Liver (tissue), 10 donors: ENCODE measurements at places on chromosomes 16 and 17. TPM values are rescaled to one million over a fixed set of nuclear protein-coding genes. Genes with fewer than 3 reads are reported as not detected.

CCDC200 gene
- not detected for total RNA-seq

- no peak for DNase-seq
Measured at GRCh38 chr17:74631468-74632450, 8.2 kb upstream of the CD300E start.

NRN1L gene
- total RNA-seq, result 0.14 TPM

TMEM92 gene
- 0.05 TPM for total RNA-seq

PERCC1 gene
- total RNA-seq, result 0.50 TPM

ZNF287 gene
- 0.98 TPM for total RNA-seq

DNA sequence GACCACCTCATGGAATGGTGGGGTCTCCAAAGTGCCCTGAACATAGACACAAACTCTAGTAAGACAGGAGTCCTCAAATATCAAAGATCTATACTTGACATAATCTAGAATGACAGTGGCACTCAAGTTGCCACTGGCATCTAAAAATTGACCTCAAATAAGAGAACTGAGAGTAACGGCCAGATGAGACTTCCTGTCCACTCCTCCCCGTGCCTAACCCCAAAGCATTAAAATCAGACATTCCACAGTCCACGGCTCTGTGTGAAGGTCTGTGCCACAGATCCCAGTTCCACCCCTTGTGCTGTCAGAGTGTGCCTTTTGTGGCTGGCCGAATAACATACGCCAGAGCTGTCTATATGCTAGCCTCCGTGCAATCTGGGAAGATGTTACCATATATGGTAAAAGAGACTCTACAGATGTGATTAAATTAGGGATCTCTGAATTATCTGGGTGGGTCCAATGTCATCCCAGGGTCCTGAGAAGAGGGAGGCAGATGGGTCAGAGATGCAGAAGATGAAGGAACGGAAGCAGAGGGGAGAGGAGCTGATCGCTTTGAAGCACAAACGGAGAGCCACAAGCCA lies 21.0 kb upstream of the EVPL start:
- no peak for DNase-seq

DNA sequence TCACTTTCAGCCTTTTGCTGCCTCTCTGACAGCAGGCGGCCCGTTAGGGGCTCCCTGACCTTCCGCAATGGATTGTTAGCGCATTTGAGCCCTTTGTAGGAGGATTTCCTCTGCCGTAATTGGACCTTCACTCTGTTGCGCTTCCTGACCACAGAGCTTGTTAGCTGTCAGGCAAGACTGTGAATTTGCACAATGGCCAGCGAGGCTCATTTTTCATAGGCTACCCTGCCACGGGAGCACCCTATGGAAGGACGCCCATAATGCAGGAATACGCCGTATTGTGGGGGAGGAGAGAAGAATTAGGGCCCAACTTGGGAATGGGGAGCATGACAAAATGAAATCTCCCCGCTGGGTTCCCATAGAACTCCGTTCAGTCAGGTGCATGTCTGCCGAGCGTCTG lies 205.2 kb upstream of the NLRP1 start:
- no peak for DNase-seq

GRCh38 chr17:2044263-2044894 lies 2.6 kb downstream of the OVCA2 start:
- DNase-seq, result no peak
